ENCODE measurements at places on chromosomes 7 and 10.

DNA sequence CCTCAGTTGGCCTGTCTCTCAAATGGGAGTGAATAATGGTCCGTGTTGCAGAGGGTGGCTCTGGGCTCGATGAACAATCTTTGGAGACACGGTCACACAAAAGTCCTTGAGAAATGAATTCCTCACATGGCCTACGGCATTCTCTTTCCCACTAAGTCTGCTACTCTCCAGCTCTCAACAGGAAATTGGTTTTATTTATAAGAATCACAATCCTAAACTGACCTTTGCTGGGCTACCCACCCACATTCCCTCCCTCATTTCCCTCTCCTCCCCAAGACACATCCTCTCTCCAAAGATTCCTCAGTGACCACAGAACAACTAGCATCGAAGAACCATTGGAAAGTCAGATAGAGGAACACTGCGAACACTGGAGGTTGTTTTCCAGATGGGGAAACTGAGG, 4.7 kb downstream of the AFAP1L2 start:
- DNase-seq = no peak

DNA sequence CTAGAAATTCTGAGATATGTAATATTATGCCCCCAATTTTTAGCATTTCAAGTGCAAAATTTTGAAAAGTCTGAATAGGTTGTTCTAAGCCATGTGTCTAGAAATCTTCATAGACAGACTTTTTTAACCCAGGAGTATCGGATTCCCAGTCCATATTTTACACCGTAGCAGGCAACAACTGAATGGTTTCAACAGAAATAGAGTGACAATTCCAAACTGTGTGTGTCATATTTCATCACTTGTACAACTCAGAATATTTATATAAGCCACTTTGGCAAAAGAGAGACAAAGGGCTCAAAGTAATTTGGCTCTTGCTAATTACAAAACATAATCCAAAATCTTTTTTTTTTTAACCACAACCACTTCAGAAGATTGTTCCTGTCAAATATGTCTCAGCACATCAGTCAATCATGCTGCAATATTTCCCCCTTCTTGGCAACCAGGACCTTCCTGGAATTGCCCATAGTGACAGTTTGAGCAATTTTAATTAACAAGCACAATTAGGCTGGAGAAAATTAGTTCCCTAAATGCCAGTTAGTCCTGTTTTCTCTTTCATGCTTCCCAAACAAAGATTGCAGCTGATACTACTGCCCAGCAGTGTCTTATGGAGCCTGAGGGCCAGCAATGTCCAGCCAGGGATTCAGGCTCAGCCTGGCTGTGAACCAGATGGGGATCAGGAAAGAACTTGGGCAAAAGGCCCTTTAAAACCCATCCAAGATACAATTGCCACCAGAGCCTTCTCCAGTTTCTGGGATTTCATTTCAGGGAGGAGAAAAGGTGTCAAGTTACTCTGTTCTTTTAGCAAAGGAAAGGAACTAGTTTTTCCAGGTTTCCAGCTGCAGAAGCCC, 533.3 kb upstream of the GHITM start:
- no peak for DNase-seq

DNA sequence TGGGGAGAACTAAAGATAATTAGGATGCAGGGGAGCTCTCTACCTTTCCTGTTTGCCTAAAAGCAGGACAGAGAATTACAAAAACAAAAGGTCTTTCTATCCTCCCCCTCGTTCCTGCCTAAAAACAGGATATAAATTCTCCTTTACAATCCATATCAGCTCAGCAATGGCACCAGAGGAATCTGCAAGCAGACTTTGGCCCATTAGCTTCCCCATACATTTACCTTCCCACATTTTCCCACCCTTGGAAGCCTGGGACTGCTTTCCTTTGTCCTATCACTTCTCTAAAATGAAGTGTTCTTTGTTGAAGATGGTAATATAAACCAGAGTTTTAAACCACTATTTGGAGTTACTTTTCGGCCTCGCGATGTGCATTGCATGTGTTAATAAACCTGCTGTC, 15.5 kb downstream of the SHTN1 start:
- no peak for DNase-seq

GRCh38 chr7:81688622-81689411, 81.0 kb downstream of the HGF start:
- DNase-seq = no peak

- no peak for DNase-seq
These were observed 90.2 kb upstream of the STEAP4 start for GRCh38 chr7:88396948-88397322.

GRCh38 chr10:121525251-121526134, 72.8 kb downstream of the FGFR2 start:
- no peak for DNase-seq

DNA sequence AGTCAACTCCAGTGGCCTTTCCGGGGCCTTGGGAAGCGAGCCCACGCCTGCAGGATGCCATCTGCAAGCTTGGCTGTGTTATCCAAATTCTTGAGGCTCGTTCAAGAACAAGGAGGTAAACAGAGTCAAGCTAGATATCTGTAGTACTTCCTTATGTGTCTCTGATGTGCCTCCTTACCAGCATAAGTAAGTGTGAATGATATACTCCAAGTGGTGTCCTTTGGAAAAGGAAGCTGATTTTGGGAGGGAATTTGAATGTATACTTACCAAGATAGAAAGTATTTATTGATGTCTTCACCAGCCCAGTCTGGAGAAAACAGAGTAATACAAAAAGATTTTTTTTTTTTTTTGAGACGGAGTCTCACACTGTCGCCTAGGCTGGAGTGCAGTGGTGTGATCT, 372.3 kb upstream of the GALNT17 start:
- no peak for DNase-seq

DNA sequence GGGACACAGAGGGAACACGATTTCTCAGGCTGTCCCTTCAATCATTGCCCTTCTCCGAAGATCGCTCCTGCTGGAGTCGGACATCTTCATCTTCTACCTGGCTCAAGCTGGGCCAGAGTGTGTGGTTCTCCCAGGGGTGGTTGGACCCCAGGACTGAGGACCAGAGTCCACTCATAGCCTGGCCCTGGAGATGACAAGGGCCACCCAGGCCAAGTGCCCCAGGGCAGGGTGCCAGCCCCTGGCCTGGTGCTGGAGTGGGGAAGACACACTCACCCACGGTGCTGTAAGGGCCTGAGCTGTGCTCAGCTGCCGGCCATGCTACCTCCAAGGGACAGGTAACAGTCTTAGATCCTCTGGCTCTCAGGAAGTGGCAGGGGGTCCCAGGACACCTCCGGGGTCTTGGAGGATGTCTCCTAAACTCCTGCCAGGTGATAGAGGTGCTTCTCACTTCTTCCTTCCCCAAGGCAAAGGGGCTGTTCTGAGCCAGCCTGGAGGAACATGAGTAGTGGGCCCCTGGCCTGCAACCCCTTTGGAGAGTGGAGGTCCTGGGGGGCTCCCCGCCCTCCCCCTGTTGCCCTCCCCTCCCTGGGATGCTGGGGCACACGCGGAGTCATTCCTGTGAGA, 23.3 kb downstream of the TBATA start:
- DNase-seq = no peak

DNA sequence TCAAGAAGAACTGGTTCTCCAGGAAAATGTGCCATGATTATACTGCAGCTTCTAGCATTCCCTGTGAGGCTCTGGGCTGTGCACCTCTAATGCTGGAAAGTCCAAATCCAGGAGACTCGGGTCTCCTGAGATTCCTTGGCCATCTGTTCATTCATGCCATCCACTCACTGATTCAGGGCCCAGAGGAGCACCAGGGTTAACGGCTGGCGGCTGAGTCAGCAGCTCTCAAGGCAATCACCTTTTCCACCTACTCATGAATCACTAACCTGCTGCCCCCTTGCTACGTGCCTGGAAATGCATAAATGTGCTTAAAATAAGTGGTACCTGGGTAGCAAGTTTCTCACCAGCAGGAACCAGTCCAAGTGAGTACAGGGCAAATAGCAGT, 132.7 kb downstream of the KCNMA1 start:
- DNase-seq = no peak
